ENCODE measurements at places on chromosomes 1 and 21.

DNA sequence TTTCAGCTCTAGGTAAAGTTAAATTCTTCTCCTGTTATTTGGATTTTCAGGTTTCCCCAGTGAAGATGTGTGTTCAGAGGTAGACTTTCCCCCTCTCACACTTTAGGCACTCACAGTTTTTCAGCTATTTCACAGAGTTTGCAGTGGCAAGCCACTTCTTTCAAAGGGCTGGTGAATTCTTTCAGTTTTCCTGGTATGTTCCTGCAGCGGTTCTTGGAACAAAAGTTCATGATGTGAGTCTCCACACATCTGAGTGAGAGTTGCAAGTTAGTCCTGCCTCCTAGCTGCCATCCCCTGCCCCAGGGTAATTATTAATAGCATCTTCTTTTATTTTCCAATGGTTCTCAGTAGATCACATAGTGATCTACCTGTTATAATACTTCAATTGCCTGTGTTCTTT is 27.3 kb upstream of the CD84 start:
- no peak for DNase-seq

GRCh38 chr21:16318651-16319300 is 589.0 kb downstream of the USP25 start:
- no peak for DNase-seq

DNA sequence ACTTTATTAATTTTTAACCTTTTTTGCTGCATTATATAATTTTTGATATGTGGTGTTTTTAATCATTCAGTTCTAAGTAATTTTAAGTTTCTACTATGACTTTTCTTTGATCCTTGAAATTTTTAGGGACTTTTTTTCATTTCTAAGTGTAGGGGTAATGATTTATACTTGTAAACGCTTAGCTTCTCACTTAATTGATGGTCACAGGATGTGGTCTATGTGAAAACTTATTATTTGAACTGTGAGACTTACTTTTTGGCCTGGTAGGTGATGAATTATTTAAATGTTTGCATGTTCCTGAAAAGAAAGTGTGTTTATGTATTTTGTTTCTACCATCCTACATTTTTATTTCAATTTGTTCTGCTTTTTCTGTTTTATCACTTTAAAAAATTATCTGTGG is 17.2 kb downstream of the ALPL start:
- no peak for DNase-seq

- DNase-seq: no peak
Measured at GRCh38 chr1:110487726-110488125, 31.2 kb downstream of the KCNA10 start.

GRCh38 chr1:202182040-202182877 is 11.3 kb upstream of the LGR6 start:
- DNase-seq: no peak

DNA sequence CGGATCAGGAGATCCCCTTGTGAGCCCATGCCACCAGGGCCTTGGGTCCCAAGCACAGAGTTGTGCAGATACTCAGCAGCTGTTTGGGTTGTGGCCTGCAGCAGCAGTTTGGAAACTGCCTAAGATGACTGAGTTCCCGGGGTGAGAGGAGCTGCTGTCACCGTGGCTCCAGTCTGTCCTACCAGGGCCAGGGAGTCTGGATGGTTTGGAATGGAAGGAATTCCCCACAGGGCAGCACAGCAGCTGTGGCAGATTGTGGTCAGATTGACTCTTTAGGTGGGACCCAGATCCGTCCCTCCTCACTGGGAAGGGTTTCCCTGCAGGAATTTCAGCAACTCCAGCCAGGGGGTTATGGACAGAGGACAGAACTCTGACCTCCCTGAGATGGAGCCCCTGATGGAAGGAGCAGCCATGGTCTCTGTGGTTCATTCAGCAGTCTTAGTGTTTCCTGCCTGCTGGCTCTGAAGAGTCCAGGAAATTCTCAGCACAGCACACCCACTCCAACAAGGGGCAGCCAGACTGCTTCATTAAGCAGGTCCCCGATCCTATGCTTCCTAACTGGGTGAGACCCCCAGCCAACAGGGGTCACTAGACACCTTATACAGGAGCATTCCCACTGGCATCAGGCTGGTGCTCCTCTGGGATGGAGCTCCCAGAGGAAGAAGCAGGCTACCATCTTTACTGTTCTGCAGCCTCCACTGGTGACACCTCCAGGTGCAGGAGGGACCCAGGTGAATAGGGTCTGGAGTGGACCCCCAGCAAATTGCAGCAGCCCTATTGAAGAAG is 51.5 kb upstream of the TNFSF4 start:
- DNase-seq: no peak

DNA sequence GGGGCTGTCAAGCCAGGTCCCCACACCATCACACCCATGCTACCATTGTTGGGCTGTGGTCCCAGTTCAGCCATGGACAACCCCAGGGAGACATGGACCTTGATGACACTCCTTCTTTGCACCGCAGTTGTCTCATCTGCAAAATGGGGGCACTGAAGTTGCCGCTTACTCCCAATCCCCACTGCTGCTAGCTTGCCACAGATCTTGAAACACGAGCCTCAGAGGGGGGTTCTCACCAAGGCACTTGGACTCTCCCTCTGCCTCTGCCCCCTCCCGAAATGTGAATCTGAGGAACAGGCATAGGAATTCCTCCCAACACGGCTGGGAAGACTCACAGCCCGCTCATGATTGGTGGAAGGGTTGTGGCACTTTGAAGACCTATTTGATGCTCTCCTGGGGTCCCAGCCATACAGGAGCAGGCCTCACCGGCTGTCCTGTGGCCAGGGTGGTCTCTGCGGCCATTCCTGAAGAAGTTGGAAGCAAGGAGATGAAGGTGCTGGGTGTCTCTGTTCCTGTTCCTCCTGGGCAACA is 31.1 kb downstream of the RUNX3 start:
- DNase-seq: no peak

GRCh38 chr1:160672789-160673695 is 26.2 kb upstream of the SLAMF1 start:
- DNase-seq: no peak

DNA sequence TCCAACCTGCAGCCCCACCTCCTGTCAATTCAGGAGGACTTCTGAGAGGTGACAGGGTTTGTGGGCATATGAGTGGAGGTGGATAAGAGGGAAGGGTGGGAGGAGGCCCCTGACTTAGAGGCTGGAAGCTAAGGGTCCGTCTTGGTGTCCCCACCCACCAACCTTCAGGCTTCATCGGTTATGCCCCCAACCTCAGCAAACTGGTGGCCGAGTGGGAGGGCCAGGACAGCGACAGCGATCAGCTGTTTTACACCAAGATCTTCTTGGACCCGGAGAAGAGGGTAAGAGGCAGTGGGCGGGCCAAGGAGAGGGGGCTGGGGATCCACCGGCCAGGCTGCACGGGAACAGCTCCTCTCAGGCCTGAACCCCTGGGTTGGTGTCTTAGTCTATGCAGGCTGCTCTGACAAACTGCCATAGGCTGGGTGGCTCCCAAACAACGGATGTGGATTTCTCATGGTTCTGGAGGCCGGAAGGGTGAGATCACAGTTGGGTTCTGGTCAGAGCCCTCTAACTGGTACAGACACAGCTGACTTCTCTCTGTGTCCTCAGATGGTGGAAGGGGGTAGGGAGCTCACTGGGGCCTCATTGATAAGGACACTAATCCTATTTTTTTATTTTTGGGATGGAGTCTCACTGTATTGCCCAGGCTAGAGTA is 18.1 kb downstream of the PLOD1 start:
- DNase-seq: no peak

DNA sequence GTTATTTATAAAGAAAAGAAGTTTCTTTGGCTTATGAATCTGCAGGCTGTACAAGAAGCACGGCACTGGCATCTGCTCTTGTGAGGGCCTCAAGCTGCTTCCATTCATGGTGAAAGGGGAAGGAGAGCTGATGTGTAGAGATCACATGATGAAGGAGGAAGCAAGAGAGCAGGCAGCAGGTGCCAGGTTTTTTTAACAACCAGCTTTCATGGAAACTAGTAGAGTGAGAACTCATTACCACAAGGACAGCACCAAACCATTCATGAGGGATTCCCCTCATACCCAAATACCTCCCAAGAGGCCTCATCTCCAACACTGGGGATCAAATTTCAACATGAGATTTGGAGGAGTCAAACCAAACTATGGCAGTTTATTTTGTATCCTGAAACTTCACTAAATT is 85.8 kb upstream of the CAMK1G start:
- DNase-seq: no peak

- no peak for DNase-seq
Measured at GRCh38 chr1:172561252-172561651, 28.3 kb downstream of the SUCO start.

DNA sequence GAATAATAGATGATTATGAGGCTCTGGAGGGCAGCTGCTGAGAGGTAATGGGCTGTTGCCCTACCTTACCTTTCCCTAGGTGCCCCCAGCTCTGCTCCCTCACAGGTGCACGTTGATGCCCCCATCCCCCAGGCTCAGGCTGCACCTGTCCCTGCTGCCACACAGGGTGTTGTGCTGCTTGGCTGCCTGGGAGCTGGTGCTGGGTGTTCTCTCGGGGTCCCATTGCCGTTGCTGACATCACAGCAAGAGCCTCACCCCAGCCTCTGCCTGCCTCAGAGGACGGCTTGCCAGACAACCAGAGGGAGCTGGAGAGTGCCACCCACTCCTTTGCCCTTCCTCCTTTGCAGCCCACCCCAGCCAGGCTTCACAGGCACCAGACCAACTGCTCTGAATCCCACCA is 31.4 kb upstream of the DMBX1 start:
- DNase-seq: no peak
